ENCODE measurements at places on chromosomes 11 and 22.

DNA sequence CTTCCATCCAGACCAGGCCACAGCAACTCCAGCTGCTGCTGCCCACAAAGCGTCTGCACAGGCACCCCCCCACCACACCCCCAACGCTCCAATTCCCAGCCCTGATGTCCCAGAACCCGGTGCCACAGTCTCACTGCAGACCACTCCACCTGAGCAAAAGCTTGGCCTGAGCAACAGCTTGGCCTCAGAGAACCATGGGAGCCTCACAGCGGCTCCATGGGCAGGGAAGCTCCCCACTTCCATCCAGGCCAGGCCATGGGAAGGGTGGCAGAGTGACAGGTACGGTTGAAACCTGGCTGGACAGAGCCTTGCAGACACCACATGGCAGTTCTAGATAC, 13.2 kb downstream of the PLXNB2 start:
- no peak for DNase-seq

DNA sequence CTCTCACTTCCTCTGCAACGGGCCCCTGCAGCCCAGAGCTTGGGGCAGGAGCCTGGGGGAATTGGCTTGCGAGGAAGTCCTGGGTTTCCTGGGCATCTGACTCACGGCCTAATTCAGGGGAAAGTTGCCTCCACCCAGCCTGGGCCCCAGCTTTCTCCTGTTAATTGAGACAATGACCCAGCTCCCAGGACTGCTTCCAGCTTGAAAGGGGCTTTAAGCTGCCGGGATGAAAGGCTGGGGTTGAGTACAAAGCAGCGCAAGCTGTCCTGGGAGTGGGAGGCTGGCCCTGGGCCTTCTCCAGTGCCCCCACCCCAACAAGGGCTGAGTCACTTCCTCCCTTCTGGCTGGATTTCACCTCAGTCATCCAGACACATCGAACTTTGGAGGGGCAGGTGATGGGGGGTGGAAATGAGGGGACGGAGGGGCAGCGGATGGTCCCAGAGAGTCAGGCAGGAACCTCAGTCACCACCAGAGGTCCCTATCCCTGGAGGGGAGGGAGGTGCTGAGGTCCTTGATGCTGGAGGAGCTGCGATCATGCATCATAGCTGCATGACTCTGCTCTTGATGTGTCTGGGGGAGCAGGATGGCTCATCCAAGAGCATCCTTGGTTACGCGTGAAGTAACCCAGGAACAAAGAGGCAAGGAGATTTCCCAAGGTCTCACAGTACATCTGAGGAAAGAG, 30.1 kb upstream of the OAF start:
- no peak for DNase-seq

DNA sequence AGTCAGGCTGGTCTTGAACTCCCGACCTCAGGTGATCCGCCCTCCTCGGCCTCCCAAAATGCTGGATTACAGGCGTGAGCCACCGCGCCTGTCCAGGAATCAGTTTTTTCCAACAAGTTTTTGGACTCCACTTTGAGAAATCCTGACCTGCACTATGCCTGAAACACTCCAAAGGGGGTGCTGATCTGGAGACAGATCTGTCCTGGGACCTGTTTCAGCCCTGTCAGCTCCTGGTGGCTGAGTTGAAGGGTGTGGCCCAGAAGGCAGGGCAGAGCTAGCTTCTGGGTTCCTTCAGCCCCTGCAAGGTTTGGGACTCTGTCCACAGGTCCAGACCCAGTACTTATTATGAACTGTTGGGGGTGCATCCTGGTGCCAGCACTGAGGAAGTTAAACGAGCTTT, 1.2 kb downstream of the DNAJC4 start:
- DNase-seq = no peak

DNA sequence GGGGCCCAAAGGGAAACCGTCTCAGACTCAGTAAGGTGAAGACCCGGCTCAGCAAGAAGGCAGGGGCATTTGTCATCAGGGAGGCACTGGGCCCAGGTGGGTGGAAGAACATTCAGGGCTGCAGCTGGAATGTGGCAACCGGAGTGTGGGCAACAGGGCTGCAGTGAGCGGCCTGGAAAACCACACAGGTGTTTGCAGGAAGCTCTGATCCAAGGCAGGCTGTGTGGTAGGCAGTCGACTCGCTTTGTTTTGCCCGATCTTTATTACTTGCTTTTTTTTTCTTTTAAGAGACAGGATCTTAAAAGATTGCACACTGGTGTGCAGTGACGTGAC, 82.8 kb downstream of the DGCR2 start:
- DNase-seq = no peak

GRCh38 chr22:29971607-29972006, 88.6 kb downstream of the MTMR3 start:
- no peak for DNase-seq

DNA sequence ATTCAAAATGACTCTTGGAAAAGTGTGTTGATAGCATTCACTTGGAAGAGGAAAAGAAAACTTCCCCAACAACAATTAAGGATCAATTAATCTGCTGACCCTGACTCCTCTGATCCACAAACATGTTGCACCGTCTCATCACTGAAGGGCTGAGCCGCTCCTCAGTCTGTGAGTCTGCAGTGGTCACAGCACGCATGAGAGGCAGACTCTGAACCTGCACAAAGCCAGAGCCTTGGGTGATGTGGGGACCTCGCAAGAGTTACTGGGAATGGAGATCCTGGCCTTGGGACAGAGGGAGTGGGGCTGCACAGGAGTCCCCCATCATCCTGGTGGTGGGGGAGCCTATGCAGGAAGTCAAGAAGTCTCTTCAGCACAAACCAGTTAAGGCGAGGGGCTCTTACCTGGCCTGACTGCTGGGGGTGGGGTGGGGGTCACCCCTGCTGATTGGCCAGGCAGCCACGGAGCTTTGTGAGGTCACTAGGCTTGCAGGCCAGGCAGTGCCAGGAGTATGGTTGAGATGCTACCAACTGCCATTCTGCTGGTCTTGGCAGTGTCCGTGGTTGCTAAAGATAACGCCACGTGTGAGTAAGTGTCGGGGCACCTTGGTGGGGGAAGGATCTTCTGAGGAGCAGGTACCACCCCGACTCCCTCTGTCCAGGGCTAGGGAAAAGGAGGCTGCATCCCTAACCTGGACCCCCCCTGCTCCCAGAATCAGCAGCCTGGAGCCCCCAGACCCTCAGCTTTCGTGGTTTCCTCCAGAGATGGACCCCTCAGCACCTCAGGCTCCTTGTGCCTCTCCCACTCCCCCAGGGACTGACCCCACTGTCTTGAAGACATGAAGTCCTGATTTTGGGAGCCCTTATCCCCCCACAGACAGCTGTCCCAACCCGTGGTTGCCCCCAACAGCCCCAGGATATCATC, at the start of gene ACR:
Gene ACR (plus strand): TSS at position 477 of the 921 bp plus-strand sequence. CDS start 32 bp downstream, at position 509.
- DNase-seq = no peak

GRCh38 chr22:20792966-20793728, 19.2 kb downstream of the SERPIND1 start:
- DNase-seq = no peak

DNA sequence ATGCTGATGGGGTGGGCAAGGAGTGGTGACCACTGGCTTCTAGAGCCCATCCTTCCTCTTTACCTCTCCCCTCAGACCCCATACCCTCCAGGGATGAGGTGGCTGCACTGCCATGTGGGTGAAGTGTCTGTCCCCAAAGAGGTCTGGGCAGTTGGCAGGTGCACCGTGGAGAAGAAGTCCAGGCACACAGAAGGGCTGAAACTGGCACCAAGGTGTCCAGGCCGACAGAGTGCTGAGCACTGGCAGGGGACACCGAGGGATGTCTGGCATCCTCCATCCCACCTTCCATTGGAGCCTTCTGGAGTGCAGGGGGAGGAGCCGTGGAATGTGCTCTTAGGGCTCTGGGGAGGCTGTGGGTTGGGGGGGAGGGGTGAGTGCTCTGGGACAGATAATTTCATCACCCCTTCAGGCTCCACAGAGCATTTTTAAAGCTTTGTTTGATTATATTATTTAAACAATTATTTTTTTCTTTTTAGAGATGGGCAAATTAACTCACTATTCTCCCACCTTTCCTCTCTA, 37.9 kb downstream of the PKNOX2 start:
- DNase-seq = no peak

DNA sequence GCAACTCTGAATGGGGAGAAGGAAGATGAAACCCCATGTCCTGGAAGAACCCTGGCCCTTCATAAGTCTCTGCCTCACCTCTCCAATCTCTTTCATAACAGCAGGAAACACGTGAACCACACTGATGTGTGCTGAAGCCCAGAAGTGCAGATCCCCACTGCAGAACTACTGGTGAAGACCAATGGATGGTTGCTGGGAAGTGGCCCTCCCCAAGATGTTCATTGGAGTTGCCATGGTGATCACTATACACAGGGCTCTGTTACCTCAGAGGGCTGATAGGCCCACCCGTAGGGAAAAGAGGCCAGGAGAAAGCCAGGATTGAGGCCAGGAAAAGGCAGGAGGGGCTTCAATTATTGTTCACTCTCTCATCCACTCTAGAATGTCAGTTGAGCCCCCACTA, 11.6 kb downstream of the TST start:
- no peak for DNase-seq

GRCh38 chr11:68552542-68552941, 92.0 kb downstream of the PPP6R3 start:
- DNase-seq = no peak

DNA sequence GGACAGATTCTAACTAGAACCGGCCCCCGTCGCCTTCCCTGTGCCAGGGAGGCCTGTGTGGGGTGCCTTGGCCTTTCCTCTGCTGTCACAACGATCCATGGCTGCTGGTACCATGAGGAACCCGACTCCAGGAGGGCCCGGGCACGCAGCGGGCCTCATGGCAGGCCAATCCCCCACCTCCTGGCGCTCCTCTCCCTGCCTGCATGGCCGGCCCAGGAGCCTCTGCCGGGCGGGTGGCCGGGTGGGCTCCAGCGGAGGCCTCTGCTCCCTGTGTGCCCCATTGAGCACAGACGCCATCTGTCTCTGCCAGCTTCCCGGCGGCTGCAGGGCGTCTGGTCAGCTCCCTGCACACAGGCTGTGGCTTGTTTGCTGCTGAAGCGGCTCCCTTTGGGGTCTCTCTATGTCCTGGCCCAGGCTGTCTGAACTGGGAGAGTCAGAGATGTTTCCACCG, 86.5 kb downstream of the MYEOV start:
- no peak for DNase-seq

All from stimulated activated CD4-positive, alpha-beta T cell treated with anti-CD3 and anti-CD28 coated beads, Interleukin-1b, Interleukin-23, amount 100 ng/mL, for 4 hours (primary cell).